ENCODE measurements at places on chromosomes 16 and 17. TPM values are rescaled to one million over a fixed set of nuclear protein-coding genes. Genes with fewer than 3 reads are reported as not detected.

The LRRC37A gene
- 1.1 TPM for total RNA-seq

The NDUFB10 gene
- 737 TPM for total RNA-seq

The CLDN7 gene
- total RNA-seq = 1.2 TPM

The ESRP2 gene
- 0.41 TPM for total RNA-seq

The FOXJ1 gene
- total RNA-seq = not detected

The OR2C1 gene
- total RNA-seq = not detected

The PRAC2 gene
- total RNA-seq = not detected

The KRTAP4-4 gene
- total RNA-seq = not detected

The KCNG4 gene
- total RNA-seq = not detected

The KRT33B gene
- total RNA-seq = not detected

The HAP1 gene
- 0.14 TPM for total RNA-seq

The CDYL2 gene
- 4.2 TPM for total RNA-seq

The LITAFD gene
- not detected for total RNA-seq

The SYCE1L gene
- total RNA-seq = not detected

The CES5A gene
- 0.51 TPM for total RNA-seq

The ITGAX gene
- 2.2 TPM for total RNA-seq

The RASD1 gene
- total RNA-seq = 45.3 TPM

The TMEM204 gene
- total RNA-seq = 30.7 TPM

The ANKRD40CL gene
- total RNA-seq = not detected

The TAC4 gene
- 0.43 TPM for total RNA-seq

The CSH1 gene
- total RNA-seq = not detected

The ZNF232 gene
- total RNA-seq = 4.9 TPM

The RAB37 gene
- total RNA-seq = 2.6 TPM

The GPR179 gene
- not detected for total RNA-seq

The DNAI2 gene
- not detected for total RNA-seq

The KSR1 gene
- total RNA-seq = 9.5 TPM

The OR1A1 gene
- not detected for total RNA-seq

The FBXO39 gene
- total RNA-seq = not detected

The CAVIN1 gene
- total RNA-seq = 240 TPM

The CHST6 gene
- total RNA-seq = 0.62 TPM

The ADAM11 gene
- 20.0 TPM for total RNA-seq

The PERCC1 gene
- total RNA-seq = 0.35 TPM

The PYDC1 gene
- total RNA-seq = not detected

The KCNJ2 gene
- total RNA-seq = 44.3 TPM

The TBC1D26 gene
- total RNA-seq = not detected

The GRIN2A gene
- total RNA-seq = 4.3 TPM

The KANSL1 gene
- 27.9 TPM for total RNA-seq

The CYGB gene
- 38.2 TPM for total RNA-seq

The VASN gene
- 6.4 TPM for total RNA-seq

The ABCA9 gene
- total RNA-seq = 32.7 TPM

The ZG16 gene
- not detected for total RNA-seq

The SPATA33 gene
- total RNA-seq = 1.6 TPM

The SMIM5 gene
- 11.4 TPM for total RNA-seq

The GPRC5B gene
- 90.0 TPM for total RNA-seq

The GALNS gene
- 15.8 TPM for total RNA-seq

The SHCBP1 gene
- total RNA-seq = 1.0 TPM

The PYY gene
- not detected for total RNA-seq

The DNAH3 gene
- total RNA-seq = 1.0 TPM
